ENCODE measurements at places on chromosomes 7 and 10.

DNA sequence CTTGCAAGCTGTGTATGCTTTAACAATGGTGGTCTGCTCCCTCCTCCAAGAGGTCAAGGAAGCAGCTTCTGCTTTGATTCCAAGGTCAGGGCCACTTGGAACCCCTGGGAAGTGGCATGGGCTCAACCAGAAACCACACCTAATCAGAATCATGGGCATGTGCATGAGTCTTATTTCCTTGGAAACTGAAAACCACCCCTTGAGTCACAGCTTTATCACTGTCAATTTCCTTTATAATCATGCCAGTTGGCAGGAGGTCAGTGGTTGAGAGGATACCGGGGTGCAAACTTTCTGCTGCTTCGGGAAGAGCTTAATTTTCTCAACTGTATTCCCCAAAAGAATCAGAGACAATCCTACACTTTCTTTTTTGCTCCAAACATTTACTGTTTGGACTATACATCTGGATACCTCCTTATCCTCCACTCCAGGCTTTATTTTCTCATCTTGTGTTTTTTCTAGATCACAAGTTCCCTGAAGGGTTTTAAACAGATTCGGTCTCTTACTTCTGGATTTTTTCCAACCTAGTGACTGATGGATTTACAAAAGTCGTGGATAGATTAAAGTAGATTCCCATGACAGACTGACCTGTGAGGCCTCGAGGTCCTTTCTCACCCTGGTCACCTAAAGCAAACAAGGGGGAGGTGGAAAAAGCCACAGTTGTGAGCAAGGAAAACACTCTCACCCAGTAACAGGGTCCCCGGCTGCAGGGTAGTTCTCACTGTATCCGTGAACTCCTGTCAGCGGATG lies 36.0 kb downstream of the COL17A1 start:
- no peak for DNase-seq

GRCh38 chr7:5337047-5337446 lies 54.3 kb downstream of the SLC29A4 start:
- no peak for DNase-seq

DNA sequence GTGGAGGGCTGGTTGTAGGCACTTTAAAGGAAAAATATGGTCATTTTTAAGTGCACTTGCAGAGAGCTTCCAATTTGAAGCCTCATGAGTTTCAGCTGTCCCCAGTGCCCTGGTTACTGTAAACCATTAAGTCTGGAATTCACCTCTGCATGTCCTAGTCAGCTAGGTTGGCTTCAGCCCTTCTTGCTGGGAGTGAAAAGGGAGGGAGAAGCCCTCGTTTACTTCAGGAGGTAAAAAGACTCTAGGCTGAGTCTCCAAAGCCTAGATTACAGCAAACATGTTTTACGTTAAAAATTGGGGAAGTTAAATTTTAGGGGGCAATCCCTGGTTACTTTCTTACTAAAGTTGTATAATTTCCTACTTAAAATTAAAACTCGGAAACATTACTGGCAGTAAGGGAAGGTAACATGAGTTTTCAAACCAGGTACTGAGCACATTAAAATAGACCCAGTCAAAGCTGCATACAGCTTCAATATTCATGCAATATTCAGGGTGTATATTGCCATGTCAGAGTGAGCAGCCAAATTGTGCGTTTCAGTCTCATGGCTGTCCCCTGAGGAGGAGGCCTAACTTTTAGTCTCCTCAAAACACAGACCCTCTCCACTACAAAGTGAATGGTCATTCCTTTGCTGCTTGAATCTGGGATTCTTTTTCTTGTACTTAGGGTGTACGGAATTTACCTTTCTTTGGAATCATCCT lies 156.7 kb downstream of the PRKG1 start:
- no peak for DNase-seq

DNA sequence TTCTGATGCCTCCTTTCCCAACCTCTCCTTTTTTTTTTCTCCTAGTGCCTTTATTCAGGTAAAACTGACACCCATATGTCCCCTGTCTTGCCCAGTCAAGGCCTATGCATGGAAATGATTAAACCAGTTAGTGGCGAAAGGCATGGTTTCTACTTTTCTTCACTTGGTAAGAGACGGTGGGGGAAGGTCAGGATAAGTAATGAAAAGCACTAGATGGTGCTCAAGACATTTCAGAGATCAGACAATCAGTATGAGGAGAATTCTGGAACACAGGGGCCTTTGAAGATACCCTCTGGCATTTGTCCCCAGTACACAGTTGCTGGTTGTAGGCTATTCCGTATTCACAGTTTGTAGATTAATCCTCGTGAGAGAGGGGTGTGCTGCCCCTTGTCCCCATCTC lies 121.2 kb downstream of the RTKN2 start:
- no peak for DNase-seq

- DNase-seq, result no peak
These were observed 201.2 kb upstream of the NPY start for GRCh38 chr7:24082826-24083225.

Measured in activated T-helper 1 cell treated with anti-CD3 and anti-CD28 coated beads, Interleukin-2, amount 50 U/mL, for 16 hours (primary cell).